ENCODE measurements at places on chromosomes 13 and 19.

- no peak for DNase-seq
These were observed 1.1 kb downstream of the DHRS12 start for GRCh38 chr13:51802631-51803418.

GRCh38 chr19:39342647-39343305, 555 bp downstream of the SAMD4B start:
- DNase-seq, result no peak

DNA sequence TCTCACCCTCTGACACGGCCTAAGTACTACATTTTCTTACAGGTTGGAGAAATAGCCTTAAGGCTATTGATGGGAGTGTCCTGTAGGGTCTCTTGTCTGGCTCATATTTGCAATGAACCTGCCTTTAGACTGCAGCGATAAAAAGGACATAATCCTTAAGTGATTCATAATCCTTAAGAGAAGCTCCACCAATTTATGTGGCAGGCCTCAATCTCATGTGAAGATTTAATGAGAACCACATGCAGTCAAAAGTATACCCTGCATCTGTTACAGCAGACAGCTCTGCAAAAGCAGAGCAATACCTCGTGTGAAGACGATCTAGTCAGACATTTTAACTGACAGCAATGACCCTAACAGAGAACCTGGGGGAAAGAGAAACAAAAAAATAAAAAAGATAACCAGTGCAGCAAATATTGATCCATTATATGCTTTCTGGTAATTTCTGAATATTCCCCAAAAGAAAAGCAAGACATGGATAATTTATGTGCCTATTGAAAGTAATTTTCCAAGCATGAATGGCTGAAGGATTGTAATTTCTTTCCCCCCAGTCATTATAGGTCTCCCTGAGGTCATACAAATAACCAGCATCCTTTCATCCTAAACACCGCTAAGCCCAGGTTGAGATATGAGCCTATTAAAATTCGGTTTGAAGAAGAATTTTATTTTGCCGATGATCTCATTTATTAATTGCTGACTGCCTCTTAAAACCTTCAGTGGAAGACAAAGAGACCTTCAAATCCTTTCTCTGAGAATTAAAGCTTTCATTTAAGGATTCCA, 321.8 kb upstream of the NBEA start:
- no peak for DNase-seq

- no peak for DNase-seq
These were observed 37.9 kb downstream of the SOX1 start for GRCh38 chr13:112104881-112105234.

DNA sequence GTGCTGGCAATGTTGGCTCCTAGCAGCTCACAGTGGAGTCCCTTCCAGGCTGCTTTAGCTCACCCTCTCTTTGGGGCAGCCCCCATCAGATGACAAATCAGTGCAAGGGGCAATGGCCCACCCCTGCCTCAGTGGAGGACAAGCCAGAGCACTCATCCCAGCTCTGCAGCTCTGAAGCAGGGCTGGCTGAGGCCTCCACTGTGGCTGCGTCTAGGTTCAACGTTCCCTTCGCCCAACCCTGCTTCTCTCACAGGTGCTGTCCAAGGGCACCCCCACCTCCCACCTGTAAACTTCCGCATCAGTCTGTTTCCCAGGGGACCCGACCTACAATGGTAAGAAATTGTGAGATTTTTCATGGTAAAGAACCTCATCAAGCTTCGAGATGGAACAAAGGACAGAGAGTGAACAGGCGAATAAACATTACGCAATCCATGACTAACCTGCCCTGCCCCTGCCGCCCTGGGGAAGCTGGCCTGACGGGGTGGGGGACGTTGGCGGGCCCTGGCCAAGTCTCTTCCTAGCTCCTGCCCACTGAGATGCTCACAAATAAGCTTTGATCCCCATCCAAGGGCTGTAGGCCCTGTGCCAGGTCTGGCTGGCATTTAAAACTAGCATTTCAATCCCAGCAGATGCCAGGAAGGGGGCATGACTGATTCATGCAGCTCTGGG, 40.5 kb downstream of the DZIP1 start:
- DNase-seq, result no peak

GRCh38 chr19:4371247-4372164, 28.1 kb downstream of the MPND start:
- no peak for DNase-seq

DNA sequence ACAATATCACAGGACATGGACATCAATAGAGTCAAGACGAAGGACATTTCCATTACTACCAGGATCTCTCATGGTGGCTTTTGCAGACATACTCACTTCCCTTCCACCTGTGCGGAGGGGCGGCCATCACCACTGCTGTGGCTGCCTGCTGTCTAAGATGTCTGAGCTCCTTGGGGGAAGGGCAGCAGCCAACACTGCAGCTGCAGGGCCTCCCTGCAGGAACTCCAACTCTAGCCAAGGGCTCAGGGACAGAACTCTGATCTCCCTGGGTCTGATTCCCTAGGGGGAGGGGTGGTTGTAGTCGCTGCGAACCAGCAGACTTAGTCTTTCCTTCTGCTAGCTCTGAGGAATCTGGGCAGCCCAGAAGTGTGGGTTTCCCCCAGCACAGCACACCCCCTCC, 78.9 kb upstream of the ANKRD10 start:
- DNase-seq, result no peak

DNA sequence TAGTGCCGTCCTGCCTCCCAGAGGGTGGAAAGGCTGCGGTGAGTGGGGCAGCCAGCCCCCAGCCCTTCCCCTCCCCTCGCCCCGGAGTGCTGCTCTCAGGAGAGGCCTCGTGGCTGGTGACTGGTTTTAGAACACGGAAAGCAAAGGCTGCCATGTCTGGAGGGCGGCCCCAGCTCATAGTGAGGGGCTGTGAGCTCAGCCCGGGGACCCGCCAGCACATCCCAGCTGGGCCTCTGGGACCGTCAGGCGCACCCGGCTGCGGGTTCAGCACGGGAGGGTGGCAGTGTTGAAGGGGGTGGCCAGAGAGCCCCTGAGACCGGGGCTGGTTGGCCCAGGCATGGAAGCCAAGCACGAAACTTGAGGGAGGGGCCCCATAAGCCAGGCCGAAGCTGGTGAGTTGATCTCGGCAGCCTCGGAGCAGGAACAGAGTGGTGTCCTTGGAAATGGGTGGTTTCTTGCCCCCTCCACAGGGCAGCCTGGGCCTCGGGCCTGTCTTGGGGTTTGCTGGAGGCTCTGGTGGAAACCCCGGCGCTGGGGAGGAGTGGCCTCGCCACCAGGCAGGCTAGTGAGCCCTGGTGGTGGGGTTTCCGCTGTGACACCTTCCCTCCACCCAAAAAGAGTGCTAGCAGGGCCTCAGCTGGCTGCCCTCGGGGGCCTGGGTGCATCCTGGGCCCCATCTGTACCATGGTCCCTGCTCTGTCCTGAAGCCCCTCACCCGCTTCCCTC, 157.7 kb downstream of the KDM4B start:
- no peak for DNase-seq

- no peak for DNase-seq
These were observed 59.7 kb downstream of the DLEU7 start for GRCh38 chr13:50783717-50784290.

Measured in HTR-8/SVneo (cell line).